GM18507 (cell line): ENCODE measurements at places on chromosomes 12 and 14.

- DNase-seq: no peak
Measured at GRCh38 chr12:88945051-88945732, 364.9 kb upstream of the KITLG start.

DNA sequence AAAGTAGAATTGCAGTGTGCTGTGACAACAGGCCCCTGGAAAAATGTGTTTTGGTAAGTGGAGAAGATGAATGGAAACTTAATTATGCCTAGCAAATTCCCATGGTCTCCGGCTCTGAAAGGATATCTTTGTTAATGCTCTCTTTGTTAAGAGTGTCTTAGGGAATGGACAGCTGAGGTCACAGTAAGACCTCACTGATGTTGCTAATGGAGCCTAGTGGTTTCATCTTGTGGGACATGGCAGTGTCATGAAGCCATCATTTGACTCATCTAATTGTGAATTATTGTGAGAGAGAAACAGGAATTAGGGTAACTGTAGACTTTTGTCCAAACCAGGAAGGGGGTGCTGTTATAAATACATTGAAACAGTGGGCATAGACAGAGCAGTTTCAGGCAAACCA is 330.3 kb downstream of the TMTC2 start:
- no peak for DNase-seq

GRCh38 chr14:105945896-105946295 is 419.5 kb downstream of the TMEM121 start:
- DNase-seq: no peak

DNA sequence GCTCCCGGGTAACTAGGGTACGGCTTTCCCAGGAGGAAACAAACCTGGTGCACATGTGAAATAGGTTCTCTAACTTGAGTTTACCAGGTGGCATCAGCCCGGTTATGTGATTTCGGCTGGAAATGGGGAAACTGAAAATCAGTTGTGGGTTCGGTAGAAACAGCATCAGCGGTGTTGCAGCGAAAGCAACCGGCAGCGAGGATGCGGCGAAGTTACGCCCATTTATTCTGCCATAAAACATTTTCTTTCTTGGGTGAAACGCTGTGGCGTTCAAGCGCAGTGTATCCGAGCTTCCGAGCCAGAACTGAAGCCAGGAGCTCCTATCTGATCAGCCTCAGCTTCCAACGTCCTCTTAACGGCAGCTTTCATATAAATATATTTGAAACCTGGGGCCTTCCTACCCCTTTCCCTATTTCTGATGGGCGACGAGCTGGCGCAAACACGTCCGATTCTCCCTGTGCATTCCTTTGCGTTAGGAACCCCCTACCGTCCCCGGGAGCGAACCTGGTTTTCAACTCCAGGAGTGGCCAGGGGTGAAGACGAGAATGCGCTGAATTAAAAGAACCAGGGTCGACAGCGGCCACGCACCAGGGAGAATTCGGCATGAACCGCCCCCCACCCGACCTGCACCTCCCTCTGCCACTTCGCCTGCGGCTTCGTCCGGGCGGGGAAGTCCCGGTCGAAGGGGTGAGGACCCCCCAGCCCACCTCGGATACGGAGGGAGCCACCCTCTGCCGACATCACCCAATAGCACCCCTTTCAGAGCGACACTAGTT is 1.6 kb downstream of the DPF3 start:
- DNase-seq: no peak
